ENCODE measurements at places on chromosomes 7 and 10.

DNA sequence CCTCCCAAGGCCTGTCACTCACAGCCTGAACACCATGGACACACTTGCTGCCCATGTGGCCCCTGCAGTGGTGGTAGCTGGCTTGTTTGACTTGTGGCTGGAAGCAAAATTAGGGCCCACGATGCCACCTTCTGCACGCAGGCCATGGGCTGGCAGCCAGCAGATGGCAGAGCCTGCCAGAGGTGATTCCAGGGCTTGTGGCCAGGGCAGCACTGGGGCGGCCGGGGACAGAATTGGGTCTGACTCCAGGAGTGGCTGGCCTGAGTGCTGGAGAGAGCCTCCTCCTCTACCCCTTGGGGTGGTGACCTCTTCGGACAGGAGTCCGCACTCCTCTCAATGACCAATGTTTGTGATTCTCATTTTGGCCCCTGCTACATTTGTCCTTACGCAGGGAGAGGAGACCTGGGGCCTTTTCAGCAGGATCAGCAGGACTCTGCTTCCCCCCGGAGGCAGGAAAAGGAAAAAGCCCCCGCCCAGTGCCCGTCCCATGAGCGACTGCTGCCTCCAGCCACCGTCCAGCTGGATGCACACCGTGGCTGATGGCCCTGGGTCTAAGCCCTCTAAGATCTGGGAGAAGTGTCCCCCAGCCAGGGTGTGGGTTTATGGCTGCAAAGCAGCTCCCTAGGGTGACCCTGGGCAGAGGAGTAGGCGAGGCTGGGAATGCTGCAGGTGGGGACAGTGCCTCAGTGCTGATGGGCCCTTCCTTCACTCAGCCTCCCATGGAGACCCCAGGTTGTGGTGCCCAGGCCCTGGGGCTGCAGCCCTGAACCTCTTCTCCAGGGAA lies 26.5 kb downstream of the DNAJB12 start:
- DNase-seq: peak; percentile 72

DNA sequence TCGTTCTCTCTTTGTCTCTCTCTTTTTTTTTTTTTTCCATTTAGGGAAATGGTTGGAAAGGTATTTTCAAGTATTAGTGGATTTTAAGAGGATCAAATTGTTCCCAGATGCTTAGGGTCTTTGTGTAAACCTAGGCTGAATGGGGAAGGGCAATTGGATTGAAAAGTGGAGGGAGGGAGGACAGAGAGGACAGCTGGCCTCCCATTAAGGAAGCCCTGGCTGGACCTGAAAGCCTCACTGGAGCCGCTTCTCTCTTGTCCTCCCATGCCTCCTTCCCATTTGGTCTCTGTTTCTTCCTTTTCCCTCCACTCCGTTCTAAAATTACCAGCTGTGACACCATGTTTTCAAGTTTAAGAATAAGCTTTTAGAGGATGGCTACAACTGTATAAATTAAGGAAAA lies 104.1 kb downstream of the TACC2 start:
- no peak for DNase-seq

DNA sequence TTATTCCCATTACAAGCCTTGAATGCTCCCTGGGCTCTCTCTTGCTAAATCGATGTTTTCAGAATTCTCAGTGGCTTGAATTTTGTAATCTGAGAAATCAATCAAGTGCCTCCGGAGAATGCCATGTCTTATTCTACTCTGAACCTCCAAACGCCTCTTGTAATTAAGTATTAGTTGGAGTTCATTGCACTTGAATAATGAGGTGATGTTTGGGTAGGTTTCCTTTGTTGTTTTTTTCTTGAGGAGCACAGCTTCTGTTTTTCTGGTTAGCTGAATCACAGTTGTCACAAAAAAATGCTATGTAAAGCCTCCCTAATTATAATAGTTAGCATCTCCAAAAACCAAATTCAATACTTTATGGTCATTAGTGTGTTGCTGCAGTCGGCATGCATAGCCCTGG lies 100.3 kb downstream of the PLPP4 start:
- DNase-seq: no peak

DNA sequence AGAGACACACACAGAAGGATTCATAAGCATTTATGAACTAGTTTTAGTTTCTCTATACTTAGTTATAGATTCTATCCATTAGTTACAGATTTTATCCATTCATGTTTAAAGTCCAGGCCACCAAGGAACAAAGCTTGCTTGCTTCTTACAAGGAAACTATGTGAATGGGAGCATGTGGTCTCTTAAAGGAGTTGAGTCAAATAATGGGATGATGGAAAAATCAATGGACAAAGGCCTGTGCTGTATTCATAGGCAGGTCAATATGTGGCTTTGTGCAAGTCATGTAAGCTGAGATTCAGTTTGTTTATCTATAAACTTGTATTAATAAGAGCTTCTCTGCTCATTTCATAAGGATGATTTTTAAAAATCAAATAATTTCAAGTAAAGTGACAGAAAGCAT lies 172.8 kb upstream of the CDK1 start:
- no peak for DNase-seq

DNA sequence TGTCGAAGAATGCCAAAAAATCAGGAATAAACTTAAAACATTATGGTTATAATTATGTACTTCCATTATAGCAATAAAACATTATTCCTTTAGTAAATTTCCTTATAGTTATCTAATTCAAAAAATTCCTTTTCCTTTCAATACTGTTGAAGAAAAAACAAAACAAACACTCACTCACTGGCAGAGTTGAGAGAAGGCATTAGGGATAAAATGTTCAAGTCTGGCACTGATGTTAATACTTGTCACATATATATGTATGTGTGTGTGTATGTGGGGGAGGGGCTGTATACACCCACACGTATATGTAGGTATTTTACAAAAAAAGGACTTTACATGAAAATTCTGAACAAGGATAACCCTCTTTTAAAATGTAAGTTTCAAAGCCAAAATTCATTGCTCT lies 150.2 kb upstream of the MEOX2 start:
- DNase-seq: no peak

DNA sequence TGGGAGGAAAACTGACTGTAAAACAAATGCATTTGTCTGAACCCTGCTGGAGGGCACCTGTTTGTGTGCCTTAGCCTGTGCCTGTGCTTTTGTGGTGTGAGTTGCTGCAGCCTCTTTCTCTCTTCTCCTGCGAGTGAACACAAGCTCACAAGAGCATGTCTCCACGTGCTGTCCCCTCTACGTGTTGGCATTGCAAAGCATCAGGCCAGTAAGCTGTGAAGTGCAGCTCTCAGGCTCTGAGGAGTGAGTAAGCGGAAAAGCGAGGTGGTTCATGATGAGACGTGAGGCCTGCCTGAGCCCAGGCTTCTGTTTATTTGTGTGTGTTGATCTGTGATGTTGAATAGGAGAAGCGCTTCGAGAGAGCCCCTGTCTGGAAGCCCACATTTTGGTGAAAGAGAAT lies 85.6 kb upstream of the PDCD4 start:
- no peak for DNase-seq

- no peak for DNase-seq
Measured at GRCh38 chr10:65394502-65395297, 1531.1 kb upstream of the LRRTM3 start.

GRCh38 chr10:47035171-47035818 lies 124.1 kb downstream of the PTPN20 start:
- DNase-seq: no peak

GRCh38 chr10:17599089-17599488 lies 18.1 kb downstream of the HACD1 start:
- no peak for DNase-seq

DNA sequence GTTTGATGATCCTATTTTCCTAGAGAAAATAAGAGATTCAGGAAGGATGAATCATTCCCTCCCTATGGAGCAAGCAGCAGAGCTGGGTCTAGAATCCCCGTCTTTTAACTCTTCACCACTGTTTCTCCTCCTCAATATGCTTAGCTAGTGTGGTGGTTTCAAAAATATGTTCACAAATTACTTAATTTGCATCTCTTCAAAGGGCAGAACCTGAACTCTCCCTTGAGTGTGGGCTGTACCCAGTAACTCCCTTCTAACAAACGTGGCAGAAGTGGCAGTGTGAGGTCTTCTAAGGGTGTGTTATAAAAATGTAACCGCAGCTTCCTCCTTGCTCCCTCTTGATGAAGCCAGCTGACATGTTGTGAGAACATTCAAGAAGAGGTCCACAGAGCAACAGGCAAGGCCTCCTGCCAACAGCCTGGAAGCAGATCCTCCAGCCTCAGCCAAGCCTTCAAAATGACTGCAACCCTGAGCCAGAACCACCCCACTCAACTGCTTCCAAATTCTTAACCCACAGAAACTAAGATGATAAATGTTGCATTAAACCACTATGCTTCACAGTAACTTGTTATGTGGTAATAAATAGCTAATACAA lies 36.6 kb downstream of the SRPK2 start:
- peak; percentile 88 for DNase-seq

DNA sequence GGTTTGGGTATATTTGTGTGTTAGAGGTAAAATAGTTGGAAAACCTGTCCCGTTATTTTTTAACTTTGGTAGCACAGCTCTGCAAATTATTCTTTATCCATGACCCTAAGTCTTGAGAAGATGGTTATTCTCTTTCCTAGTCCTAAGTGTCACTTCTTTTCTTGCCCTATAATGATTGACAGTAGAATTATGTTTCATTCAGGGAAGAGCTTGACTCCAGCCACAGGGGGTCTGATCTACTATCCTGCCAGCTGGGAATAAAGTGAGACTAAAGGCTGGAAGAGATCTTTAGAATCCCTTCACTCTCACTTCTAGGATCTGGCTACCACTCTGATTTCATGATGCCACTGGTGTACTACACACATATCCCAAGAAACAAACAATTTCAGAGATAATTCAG lies 90.4 kb downstream of the PHTF2 start:
- no peak for DNase-seq

DNA sequence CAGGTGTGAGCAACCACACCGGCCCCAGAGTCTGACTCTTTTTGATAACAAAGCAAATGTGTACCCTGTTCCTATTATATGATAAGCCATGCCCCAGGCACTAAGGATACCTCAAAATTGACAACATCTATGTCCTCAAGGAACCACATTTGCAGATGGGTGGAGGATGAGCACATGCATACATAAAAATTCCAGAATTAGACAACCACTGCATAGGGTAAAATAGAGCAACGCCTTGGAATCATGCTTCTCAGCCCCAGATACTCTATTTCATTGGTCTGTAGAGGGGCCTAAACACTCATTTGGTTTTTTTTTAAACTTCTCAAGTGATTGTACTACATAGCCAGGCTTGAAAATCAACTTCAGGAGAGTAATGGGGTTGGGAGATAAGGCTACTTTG lies 78.7 kb downstream of the SLC25A13 start:
- no peak for DNase-seq

DNA sequence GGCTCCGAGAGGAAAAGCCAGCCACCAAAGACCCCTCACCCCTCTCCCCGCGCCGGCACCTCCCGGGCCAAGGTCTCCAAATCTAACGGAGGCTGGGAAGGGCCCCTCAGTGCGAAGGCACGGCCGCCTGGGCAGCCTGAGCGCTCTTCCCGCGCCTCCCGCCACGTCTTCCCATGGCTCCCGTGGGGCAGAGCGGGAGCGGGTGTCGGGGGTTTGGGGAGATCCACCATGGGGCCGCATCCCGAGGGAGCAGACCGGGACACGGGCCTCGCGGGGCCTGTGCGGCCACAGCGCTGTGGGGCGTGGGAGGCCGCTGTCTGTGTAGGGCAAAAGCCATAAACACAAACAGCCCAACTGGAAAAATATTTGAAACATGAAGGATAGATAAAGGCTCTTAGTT lies 22.4 kb downstream of the GPER1 start:
- no peak for DNase-seq

DNA sequence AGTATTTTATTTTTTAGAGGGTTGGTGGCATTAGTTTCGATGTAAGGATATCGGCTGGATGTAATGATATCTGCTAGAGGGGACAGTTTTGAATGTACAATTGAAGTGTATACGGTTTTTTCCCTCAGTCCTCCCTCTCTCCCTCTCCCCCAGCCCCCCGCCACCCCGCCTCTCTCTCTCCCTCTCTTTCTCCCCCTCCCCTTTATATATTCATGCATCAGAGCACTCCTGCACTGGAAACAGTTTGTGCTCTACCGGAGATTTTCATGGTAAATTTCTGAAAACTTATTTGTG lies 1.6 kb downstream of the GLCCI1 start:
- no peak for DNase-seq

DNA sequence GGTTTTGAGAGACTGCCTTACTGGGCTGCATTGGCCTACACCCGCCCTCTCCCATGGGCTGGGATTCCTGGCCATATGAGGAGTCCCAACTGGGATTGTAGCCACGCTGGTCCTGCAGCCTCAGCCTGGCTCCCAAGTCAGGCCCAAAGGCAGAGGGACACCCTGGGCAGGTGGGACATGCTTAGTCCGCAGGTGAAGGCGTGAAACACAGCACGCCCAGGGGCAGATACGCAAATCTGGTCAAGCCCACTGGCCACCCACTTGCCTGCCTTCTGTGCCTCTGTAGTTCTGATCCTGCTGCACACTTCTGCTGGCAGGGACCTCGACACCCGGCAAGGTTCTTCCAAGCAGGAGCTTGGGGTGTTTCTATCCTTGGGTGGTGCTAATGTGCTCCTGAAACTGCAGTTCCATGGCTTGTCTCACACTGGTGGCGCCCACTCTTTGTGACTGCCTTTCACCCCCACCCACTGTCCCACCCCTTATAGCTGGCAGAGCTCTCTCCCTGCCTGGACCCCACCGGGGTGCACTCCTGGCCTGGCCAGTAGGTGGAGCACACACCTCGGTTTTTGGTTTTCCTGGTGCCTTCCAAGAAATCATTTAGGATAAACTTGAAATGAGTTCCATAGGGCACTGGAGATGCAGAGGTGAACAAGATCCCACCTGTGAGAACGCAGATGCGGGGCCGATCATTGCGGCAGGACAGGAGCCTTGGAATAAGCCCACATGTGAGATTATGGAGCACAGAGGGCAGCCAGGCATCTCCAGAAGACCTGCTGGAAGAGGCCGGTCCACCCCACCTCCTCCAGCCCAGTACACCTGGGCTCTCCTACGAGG lies 47.9 kb downstream of the MKI67 start:
- DNase-seq: no peak

DNA sequence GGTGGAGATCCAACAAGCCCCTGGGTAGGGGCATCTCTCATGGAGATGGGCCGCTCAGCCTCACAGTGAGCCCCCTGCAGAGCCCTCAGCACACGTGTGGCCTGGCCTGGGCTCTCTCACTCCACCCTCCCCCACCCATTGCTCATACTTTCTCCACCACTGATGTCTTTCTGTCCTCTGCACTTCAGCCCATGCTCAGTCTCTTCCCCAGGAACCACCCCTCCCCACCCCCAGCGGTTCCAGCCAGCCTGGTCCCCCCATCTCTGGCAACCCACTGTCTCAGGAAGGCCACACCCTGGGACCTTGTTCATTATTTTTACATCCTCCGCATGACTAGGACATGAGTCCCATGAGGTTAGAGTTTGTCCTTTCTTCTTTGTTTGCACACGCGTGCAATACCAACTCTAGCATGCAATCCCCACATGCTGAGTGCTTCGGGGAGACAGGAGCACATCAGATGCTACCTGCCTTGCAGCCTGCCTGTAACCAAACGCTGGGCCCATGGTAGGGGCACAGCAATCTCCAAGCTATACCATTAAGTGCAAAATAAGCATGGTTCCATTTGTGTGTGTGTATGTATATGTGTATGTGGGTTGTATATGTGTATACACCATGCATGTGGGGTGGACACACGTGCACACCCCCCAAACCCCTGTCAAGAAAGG lies 408.4 kb upstream of the FOXK1 start:
- DNase-seq: no peak

All from tibial artery (tissue), 4 donors.